Fibroblast of skin of left biceps (primary cell): ENCODE measurements at places on chromosomes 16 and 17.
A peak's percentile ranks its signal among the peaks of the same experiment; 100 is the strongest.

GRCh38 chr16:72404299-72404698 lies 232.3 kb upstream of the PMFBP1 start:
- DNase-seq, result no peak

DNA sequence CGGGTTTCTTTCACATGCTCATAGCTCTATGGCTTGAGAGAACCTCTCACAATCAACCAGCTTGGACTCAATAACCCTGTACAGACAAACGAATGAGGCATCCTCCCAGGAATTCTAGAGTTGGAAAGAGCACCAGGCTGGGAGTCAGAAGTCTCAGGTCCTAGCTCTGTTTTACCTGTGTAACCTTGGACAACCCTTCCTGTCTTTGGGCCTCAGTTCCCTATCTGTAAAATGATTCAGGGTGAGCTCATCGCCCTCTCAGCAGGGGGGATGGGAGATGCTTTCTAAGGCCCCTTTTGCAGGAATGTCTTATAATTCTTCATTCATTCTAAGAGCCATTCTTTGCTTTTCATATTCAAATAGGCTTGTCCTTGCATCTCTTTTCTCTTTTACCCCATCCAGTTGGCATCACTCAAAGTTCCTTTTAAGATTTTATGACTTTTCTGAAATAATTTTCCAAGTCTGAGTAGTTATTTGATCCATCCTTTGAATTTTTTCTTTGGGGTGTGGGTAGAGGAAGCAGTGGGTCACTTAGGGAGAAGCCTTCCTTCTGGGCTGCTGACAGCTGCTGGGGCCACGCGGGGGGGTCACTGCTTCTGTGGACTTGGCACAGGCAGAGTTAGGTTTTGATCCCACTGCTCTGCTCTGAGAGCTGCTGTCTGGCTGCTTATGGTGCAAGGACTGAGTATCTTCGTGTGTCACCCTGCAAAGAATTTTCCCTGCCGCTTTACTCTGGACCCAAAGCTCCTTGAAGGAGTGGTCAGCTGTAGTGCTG lies 102.7 kb downstream of the UTP18 start:
- no peak for DNase-seq

- DNase-seq, result no peak
Measured at GRCh38 chr16:59907611-59908010, 1173.5 kb upstream of the GOT2 start.

GRCh38 chr17:29722411-29723198 lies 99.9 kb upstream of the CORO6 start:
- DNase-seq, result peak; percentile 75

GRCh38 chr17:47741793-47742145 lies 8.7 kb downstream of the TBX21 start:
- no peak for DNase-seq

DNA sequence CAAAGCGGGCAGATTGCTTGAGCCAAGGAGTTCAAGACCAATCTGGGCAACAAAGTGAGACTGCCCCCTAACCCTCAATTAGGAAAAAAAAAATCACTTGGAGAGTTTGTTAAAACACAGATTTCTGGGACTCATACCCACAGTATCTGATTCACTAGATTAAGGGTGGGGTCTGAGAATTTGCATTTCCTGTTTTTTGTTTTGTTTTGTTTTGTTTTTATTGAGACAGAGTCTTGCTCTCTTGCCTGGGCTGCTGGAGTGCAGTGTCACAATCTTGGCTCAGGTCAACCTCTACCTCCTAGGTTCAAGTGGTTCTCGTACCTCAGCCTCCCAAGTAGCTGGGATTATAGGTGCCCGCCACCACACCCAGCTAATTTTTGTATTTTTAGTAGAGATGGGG lies 1.1 kb downstream of the HEATR9 start:
- no peak for DNase-seq

DNA sequence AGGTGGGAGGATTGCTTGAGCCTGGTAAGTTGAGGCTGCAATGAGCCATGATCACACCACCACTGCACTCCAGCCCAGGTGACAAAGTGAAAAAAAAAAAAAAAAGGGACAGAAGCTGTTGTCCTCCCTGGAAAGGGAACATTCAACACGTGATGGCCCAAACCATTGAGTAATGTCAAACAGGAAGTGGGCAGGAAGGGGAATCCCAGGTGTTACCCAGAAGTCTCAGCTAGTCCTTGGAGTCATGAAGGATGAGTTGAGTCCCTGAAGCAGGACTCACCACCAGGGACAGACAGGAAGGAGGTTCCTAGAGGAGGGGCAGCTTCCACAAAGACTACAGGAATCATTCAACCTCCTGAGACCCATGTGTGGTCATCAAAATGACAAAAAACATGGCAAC lies 19.8 kb upstream of the CMIP start:
- DNase-seq, result no peak

DNA sequence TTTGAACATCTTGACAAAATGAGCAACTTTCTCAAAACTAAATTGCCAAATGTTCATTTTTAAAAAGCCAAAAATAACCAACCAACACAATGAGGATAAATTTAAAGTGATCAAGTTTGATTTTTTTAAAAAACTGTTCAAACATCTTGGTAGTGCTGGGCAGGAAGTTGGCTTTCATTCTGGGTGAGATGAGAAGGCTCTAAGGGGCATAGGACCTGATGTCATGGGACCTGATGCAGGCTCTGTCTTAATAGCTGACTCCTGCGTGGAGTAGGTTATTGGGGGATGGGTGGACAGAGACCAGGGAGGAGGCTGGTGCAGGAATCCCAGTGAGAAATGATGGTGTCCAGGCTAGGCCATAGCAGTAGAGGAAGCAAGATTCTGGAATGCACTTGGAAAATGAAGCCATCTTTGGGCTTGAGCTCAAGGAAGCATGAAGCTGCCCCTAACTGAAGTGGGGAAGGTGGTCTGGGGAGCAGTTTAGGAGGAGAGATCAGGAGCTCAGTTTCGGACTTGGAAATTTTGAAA lies 20.4 kb downstream of the NLRC5 start:
- DNase-seq, result no peak

- no peak for DNase-seq
Measured at GRCh38 chr16:15947983-15948509, 1.4 kb upstream of the ABCC1 start.

DNA sequence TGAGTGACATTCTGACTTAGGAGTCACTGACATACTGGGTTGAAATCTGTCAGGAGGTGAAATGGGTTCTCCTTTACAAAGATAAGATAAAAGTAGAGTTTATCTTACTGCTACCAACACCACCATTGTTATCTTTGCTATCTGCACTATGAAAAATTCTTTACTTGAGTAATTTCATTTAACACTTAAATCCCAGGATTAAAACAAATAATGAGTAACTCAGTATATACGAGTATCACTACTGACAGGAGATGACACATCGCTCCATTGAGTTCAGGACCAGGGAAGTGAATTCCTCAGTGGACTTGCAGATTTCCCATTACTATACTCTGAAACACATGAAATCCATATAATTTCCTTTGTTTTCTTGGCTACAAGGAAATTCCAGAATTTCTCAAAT lies 242.1 kb upstream of the NLRP1 start:
- DNase-seq, result no peak

DNA sequence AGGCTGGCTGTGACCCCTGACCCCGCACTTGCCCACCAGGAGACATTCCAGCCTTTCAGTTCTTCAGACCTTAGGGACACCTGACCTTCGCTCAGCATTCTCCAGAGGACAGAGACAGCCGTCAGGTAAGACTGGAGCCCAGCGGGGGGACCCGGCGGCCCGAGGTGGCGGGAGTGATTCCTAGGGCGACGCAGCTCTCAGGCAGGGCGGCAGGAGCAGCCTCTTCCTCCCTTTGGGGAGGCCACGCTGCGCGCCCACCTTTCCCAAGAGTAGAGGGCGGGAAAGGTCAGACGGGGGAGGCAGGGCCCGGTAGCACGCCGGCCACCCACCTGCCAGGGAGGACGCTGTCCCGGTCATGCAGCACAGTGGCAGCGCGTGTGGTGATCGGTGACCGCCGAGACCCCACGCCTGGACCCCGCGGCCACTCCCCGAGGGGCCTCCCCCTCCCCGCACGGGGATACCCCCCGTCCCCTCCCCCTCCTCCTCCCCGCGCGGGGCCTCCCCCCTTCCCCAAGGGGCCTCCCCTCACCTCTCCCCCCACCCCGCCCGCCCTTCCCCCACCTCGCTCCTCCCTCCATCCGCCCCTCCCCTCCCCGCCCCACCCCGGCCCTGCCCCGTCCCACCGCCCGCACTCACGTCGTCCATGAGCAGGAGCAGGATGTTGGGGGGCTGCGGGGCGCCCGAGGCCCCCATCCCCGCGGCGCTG lies 472 bp downstream of the GALNS start:
- DNase-seq, result no peak

GRCh38 chr17:4232168-4232813 lies 31.5 kb downstream of the ANKFY1 start:
- peak; percentile 42 for DNase-seq

- no peak for DNase-seq
Measured at GRCh38 chr17:8290043-8290442, 1.6 kb downstream of the RANGRF start.

- DNase-seq, result no peak
Measured at GRCh38 chr16:55621771-55622170, 34.0 kb upstream of the SLC6A2 start.

DNA sequence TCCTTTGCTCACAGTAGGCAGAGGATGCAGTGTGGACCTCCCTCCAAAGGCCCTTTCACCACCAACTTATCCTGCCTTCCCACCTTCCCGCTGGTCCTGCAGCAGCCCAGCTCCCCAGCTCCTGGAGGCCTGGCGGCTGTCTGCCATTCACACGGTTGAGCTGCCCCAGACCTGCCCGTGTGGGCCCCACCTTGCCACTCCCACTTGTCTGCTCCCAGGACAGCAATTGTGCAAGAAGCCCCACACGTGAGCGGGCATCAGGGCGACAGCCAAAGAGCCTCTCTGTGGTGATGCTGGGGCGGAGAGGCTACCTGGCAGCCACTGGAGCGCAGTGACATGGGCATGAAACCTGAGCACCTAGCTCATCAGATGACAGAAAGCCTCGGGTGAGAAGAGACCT lies 248.6 kb upstream of the MAF start:
- DNase-seq, result no peak

DNA sequence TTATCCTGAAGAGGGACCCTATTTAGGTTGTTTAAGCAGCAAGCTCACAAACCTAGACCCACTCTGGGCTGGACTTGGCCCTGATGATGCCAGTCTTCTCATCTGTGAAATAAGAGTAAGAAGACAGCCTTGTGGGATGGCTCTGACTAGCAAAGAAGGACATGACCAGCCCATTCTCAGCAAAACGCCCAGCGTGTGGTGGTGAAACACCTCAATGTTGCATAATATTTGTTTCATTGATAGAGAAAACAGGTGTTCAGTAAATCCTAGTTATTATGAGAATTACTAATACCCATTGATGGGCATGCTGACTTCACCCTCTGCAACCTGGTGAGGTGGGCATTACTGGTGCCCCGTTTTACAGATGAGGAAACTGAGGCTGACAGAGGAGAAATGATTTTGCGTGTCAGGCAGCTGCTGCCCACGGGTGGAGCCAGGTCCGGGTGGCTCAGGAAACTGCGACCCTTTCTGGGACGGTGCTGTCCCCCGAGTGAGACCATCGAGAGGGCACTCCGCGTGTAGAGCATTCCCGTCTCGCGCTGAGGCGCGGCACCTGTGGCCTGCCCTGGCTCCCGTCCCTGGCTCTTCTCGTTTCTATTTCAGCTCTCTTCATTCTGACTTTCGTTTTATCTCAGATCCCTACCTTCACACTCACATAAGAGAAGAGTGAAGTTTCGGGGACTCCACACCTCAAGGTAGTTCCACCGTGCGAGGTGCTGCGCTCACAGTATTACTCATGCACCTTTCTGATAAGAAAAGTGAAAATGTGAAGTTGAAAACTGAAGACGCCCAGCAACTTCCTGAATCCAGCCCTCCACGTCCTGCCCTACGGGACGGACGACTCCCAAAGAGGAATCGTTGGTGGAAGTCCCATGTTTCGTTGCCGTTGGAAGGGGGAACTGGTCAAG lies 48.5 kb downstream of the IRF8 start:
- DNase-seq, result no peak

DNA sequence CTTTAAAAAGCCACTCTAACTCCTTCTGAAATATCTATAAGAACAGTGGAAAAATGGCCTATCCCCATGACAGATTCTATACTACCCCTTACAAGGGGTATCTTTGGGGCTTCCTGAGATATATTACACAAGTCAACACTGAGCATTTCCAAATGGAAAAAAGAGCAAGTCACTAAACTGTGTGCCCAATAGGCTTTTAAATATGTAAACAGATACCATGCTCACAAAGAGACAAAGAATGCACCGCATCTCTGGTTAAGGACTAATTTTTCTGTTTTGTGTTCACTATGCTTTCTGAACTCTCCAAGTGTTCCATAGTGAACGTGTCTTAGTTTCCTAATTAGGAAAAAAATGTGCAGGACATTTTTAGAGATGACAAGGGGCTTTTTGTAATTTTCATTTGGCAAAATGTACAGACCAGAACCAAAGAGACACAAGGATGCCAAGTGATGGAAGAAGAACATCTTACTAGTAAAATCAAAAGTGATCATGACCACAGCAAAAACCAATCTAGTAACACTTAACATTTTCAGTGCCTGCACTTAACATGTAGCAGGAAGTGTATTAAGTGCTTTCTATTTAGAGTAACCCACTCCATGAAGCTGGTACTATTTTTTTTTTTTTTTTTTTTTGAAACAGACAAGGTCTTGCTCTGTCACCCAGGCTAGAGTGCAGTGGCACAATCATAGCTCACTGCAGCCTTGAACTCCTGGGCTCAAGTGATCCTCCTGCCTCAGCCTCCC lies 21.5 kb downstream of the MYH11 start:
- no peak for DNase-seq

DNA sequence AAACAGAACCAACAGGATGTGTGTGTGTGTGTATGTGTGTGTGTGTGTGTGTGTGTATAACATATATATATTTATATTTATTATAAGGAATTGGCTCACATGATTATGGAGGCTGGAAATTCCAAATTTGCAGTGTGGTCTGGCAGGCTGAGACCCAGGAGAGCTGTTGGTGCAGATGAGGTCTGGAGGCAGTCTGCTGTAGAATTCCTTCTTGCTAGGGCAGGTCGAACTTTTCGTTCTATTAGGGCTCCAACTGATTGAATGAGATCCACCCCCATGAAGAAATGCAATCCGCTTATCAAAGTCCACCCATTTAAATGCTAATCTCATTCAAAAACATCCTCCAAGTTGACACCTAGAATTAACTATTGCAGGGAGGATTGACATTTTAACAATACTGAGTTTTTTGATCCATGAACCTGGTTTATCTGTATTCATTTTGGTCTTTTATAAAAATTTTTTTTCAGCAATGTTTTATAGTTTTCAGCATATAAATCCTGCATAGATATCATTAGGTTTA lies 85.0 kb downstream of the CYLD start:
- no peak for DNase-seq
